ENCODE measurements at places on chromosomes 5 and 9. TPM values are rescaled to one million over a fixed set of nuclear protein-coding genes. Genes with fewer than 3 reads are reported as not detected.

DNA sequence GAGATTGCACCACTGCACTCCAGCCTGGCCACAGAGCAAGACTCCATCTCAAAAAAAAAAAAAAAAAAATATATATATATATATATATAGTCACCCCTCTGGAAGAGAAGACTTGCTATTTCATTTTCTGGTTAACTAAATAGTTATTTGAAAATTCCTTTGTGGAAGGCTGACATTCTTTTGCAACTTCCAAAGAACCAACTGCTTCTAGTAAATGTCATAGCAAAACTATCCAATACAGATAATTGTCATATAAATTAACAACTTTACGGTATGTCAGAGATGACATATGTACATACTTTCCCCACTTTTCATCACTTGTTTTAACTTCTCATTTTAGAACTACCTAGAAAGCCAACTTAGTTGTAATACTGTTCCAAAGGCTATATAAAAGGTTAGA, 50.9 kb downstream of the PRUNE2 start:
- DNase-seq, result no peak
- H3K27ac ChIP-seq, result no peak overlapping the region
- H3K4me1 ChIP-seq, result no peaks in the 10 kb centered on the region
- H3K36me3 ChIP-seq, result no peaks in the 10 kb centered on the region
- H3K27me3 ChIP-seq, result no peaks in the 10 kb centered on the region

GRCh38 chr9:36101916-36102741, 34.4 kb upstream of the GLIPR2 start:
- H3K4me3 ChIP-seq, result no peak overlapping the region
- no peak for DNase-seq
- H3K27ac ChIP-seq, result no peak overlapping the region
- no peaks in the 10 kb centered on the region for H3K27me3 ChIP-seq
- no peaks in the 10 kb centered on the region for H3K4me1 ChIP-seq
- no peaks in the 10 kb centered on the region for H3K36me3 ChIP-seq

DNA sequence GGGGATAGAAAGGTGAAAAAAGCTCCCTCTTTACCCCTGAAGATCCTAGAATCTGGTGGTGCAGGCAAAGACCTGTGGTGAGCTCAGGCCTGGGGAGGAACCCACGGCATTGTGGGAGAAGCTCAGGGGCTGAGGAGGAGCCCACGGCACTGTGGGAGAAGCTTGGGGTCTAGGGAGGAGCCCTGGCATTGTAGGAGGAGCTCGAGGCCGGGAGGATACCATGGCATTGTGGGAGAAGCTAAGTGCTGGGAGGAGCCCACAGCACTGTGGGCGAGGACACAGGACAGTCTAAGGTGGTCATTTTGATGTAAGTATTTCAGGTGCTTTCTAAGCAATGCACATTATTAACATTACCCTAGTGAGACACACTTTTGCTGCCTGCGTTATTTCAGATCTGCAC, 179.7 kb downstream of the HSD17B3 start:
- H3K36me3 ChIP-seq, result no peaks in the 10 kb centered on the region
- no peak overlapping the region for H3K4me3 ChIP-seq
- no peak for DNase-seq

Gene C5orf15
- total RNA-seq, result 68.9 TPM

Gene IFT74
- total RNA-seq, result 21.0 TPM

Gene ADAMTS2
- 19.7 TPM for total RNA-seq

Data from breast epithelium (tissue), 4 donors.